ENCODE measurements at places on chromosomes 3 and 15. TPM values are rescaled to one million over a fixed set of nuclear protein-coding genes. Genes with fewer than 3 reads are reported as not detected.

Gene AMIGO3
- total RNA-seq: 5.2 TPM

Gene GPR15
- total RNA-seq: not detected

GRCh38 chr15:57859130-57859685, 152.7 kb downstream of the POLR2M start:
- DNase-seq: no peak

DNA sequence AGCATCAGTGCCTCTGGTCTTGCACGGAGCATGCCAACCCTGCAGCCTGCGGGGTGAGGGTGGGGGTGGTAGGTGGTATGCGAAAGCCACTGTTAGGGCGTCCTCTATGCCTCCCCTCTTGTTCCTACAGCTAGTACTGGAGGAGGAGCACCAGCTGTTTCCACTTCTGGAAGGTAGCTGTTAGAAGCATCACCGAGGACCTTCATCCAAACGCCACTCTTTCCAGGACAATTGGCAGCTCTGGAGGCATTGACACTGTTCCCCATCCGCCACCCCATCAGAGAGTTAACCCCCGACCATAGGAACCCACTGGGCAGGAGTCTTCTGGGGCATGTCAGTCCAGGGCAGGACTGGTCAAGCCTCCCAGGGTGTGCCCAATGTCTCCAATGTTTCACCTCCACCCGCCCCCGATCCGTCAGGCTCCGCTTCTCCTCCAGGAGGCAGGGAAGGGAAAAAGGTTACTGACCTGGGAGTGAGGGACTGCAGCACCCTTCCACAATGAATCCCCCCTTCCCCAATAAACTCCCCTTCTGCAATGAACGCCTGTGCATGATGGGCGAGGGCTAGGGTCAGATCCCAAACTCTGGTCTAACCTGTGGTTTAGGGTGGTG, 487 bp downstream of the DUOX2 start:
- DNase-seq: no peak

DNA sequence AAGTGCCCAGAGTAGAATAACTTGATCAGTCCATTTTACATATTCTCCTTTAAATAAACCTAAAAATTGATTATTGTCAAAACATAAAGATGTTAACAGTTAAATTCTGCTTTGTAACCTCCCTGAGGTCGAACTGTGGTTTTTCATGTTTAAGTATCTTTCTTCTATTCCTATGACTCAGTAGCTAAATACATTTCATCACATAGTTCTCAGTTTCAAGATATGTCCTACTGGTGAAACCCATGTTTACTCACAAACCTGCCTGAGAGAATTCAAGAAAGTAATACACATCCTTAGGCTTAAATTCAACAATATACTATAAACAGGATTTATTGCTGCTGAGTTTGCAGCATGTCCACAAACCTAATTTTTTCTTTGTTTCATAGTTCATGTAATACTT, 692.9 kb downstream of the ZPLD1 start:
- no peak for DNase-seq

- DNase-seq: no peak
These were observed 59.2 kb downstream of the CDIN1 start for GRCh38 chr15:36638671-36639070.

DNA sequence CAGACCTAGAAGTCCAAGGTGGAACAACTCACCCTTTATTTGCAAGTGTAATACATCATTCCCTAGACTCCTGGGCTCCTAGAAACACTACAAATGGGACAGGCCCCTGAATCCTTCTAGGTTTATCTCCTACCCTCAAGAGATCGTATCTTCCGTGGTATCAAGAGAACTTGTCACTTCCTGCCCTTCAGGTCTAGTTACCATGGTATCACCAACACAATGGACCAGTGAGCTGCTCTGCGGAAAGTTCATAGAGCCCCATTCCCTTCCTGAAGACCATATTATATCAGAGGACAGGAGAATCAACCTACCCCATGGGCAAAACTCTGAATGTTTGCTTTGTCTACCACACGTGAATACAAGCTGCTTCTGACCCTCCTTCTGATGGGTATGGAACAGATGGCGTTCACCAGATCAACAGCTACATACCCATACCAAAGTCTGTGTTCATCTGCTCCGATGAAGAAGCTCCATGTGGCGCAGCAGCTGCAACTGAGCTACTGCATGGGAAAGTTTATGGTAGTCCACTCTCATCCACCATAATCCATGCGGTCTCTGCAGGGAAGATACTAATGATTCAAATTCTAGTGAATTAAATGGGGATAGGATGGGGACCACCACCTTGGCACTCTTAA, 84.6 kb upstream of the KLF13 start:
- DNase-seq: no peak

DNA sequence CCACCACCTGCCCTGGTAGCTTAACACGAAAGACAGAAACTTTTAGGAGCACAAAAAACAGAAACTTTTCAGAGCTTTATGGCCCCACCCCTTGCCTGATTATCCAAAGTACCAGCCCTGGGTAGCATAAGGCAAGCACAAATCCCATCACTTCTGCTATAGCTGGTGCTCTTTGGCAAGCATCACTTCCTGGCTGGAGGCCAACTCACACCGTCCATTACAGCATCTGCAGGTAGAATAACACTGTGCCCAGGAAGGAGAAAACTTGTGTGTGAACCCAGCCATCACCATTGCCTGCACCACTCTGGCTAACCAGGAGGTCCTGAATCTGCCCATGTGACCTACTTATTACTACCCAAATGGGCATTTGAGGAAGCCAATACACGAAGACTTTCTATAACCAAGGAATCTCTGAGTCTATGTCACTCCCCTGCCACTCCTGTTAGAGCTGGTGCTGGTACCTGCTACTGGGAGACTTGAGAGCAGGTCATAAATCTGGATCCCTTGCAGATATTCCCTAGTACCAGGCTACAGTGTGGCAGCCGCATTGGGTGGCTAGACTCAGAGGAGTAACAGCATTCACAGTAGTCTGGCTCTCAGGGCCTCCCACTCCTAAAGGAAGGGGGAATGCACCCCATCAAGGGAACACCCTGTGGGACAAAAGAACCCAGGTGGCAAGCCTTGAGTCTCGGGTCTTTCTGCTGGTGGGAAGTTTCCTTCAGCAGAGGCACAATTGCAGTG, 73.3 kb upstream of the AKAP13 start:
- DNase-seq: no peak

DNA sequence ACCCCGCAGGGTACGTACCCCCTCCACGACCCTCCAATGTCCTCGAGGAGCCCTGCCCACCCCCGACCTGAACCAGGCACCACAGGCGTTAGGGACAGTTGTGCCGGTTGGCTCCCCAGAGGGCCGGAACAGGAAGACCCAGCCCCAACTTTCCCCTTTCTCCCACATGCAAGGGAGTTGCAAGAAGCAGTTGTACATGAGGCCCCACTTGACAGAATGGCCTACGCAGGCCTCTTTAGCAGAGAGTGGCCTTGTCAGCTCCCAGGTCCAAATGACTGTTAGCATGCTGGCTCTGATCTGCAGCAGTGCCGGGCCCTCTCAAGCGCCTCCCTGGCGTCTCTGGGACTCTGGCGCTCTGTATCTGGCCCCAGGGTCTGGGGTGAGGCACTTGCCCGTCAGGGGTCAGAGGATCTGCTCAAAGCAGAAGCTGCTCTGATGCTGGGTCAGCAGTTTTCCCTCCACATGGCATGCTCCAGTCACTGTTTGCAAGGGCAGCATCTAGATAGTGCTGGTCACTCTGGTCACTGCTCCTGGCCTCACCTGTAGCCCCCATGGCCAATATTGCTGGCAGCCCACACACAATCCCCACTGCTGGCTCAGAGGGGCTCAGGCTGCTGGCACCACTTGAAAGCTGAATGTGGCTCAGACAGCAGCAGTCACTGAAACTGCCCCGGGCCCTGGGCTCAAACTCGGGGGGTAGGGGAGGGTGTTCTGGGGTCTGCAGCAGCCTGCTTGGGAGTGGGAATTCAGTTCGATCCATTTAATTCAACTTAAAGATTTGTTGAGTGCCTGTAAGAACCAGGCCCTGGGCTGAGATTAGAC, 254.5 kb downstream of the FAM43A start:
- DNase-seq: no peak

DNA sequence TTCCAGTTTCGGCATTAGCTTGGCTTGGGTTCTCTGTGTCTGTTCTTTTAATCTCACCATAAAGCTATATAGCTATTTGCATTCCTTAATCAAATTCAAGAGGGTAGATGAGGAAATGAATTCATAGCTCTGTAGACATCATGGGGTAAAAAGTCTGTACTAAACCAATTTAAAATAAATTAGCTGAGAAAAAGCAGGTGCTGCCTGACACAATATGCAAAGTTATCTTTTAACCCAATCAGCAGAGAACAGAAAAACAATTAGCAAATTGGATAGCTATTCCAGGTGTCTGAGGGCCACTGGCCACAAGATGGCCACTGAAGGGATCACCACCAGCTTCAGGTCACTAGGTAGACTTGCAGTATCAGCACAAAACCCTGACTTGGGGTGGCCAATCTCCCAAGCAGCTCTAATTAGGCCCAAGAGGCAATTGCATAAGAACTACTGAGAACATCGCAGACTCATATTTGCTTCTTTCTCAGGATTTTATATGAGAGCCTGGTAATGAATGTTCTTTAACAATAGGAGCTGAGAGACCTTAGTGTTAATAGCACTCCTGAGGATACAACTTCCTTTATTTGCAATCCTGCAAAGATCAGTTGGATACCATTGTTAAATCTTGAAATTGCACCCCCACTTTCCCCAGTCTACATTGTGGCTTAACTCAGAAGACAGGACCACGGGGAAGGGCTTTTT, 494.3 kb downstream of the PDCD6IP start:
- no peak for DNase-seq

GRCh38 chr3:108146139-108146538, 55.3 kb upstream of the CD47 start:
- no peak for DNase-seq

DNA sequence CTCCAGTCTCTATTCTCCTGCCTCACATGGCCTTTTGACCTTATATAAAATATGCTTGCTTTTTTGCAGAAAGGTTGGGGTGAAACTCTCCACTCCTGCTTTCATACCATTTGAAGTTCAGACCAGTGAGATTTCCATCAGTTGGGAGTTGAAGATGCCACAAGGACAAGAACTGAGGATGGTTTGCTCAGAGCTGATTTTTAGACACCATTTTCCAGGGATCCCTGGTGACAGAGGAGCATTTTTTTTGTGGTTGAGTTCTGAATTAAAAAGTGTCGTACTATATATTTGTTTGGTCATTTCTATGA, 8.8 kb upstream of the TM4SF1 start:
- DNase-seq: no peak

Data from cardiac muscle cell (in vitro differentiated cells and primary cell).